ENCODE measurements at places on chromosomes 1 and 21.

- no peak for DNase-seq
Measured at GRCh38 chr1:44353604-44354003, 1.5 kb downstream of the ERI3 start.

- DNase-seq = no peak
Measured at GRCh38 chr1:84020151-84020550, 21.2 kb upstream of the TTLL7 start.

DNA sequence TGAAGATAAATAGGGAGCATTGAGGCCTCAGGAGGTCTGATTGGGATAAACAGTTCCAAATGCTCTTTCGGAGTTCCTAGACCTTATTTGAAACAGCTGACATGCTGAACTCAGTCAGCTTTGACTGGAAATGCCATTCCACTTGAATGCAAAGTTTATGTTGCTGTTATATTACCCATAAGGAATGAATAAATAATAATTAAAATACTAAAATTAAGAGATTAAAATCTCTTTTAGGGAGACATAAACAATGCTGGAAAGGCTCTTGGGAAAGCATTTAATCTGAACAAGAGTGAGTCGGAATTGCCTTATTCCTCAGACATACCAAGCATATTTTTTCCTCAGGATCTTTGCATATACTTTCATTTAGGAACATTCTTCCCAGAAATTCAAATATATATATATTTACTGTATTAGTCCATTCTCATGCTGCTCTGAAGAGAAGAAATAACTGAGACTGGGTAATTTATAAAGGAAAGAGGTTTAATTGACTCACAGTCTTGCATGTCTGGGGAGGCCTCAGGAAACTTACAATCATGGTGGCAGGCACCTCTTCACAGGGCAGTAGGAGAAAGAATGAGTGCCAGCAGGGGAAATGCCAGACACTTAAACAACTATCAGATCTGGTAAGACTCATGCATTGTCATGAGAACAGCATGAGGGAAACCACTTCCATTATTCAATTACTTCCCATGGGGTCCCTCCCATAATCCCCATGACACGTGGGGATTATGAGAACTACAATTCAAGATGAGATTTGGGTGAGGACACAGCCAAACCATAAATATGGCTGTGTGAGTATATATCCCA, 318.2 kb upstream of the PLXNA2 start:
- no peak for DNase-seq

- DNase-seq = no peak
Measured at GRCh38 chr1:100036718-100037655, 67.2 kb downstream of the SLC35A3 start.

- DNase-seq = peak; percentile 49
Measured at GRCh38 chr21:41953249-41953830, 478 bp downstream of the C2CD2 start.

DNA sequence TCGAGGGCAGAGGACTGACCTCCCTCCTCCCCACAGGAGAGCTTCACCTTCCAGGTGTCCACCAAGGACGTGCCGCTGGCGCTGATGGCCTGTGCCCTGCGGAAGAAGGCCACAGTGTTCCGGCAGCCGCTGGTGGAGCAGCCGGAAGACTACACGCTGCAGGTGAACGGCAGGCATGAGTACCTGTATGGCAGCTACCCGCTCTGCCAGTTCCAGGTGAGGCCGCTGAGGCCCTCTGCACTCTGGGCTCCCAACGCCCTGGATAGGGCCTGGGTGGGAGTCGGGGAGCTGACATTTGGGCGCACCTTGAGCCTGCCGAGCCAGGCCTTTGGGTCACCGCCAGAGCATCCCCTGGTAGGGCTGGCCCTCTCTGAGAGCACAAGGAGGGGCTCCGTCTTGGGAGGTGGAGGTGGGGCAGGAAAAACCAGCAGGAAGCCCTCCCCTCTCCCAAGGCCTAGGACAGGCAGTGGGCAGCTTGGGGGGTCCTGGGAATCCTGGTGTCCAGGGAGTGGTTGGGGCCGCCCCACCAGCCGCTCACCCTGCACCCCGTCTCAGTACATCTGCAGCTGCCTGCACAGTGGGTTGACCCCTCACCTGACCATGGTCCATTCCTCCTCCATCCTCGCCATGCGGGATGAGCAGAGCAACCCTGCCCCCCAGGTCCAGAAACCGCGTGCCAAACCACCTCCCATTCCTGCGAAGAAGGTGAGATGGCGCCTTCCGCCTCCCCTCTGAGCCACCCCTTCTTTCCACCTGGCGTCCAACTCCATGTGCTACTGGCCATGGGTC, 65.1 kb downstream of the PIK3CD start:
- DNase-seq = no peak

GRCh38 chr1:40665335-40666171, at the start of gene RIMS3:
Gene RIMS3 (minus strand): TSS chr1:40665682. CDS start chr1:40641925, 23,757 bp downstream.
- peak; percentile 73 for DNase-seq

DNA sequence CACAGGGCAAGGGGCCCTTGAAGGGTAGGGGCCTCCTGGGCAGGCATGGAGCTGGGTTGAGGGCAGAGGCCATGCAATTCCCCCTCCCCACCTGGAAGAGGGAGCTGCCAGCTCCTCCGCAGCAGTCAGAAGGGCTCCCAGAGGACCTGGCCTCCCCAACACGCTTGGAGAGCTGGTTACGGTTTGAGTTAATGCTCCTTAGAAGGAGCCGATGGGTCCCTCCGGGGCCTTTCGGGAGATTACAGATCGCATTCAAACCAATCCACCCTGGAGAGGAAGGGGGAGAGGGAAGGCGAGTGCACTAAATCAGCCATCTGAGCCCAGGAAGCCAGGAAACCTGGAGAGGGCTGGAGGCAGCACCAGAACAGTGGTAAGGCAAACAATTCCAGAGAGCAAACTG, 106.3 kb upstream of the CSF3R start:
- DNase-seq = no peak

- DNase-seq = no peak
Measured at GRCh38 chr1:239982762-239983161, 108.9 kb upstream of the FMN2 start.

DNA sequence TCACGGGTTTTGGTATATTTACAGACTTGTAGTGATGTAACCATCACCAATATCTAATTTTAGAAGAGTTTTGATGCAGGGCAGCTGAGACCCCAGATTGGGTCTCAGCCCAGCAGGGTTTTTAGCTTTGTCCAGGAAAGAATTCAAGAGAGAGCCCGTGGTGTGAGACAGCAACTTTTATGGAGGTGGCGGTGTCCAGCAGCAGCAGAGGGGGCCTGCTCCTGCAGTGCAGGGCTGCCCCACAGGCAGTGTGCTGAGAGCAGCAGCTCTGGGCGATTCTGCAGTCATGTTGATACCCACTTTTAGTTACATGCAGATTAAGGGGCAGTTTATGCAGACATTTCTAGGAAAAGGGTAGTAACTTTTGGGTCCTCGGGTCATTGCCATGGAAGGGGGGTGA, 1.8 kb upstream of the EPHX1 start:
- DNase-seq = no peak

- DNase-seq = no peak
Measured at GRCh38 chr1:231665101-231665500, 38.5 kb downstream of the DISC1 start.

GRCh38 chr1:61670445-61670844, 54.5 kb downstream of the TM2D1 start:
- no peak for DNase-seq

DNA sequence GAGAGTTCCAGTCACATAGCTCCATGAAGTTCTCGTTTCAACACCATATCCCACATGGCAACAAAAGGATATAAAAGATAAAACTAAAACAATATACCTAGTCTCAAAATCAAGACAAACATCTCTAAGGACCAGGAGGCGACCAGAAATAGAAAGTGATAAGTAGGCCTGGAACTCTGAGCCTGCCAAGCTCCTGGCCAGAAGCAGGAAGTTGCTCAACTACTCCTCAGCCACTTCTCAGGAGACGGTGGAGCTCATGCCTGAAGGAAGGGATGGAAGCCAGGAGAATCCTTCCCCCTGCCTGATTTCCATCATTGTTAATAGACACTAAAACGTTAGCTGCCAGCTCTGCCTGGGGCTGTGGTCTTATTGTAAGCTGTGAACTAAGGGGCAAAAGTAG, 94.7 kb downstream of the DISP1 start:
- DNase-seq = no peak

DNA sequence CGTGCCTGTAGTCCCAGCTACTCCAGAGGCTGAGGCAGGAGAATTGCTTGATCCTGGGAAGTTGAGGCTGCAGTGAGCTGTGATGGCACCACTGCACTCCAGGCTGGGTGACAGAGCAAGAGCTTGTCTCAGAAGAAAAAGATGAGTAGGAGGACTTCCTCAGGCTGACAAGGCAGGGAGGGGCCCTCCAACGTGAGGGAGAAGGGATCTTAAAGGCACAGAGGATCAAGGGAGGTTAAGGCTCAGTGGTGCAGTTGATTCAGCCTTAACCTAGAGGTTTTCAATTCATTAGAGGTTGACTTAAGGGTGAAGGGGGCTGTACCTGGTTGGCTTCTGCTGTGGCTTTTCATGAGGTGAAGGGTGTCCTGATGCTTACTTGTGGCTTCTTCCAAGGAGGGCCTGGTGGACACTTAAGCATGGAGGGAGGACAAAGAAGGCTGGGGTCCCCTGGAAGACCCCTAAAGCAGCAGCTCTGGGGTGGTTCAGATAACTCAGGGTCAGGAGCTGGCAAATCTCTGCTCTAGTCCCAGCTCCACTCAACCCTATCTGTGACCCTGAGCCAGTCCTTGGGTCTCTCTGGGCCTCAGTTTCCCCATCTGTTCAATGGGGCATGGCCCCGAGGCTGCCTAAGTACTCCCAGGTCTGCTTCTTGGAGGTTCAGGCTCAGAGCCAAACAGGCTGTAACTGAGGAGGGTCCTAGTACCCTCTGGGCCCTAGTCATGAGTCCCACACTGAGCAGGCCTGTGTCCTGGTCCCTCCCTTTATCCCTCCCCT, 6.3 kb downstream of the EXTL1 start:
- DNase-seq = no peak
